ENCODE measurements at places on chromosomes 2 and 18.

- no peak for DNase-seq
Observed at GRCh38 chr2:240622060-240622411, 3.2 kb upstream of the GPR35 start.

DNA sequence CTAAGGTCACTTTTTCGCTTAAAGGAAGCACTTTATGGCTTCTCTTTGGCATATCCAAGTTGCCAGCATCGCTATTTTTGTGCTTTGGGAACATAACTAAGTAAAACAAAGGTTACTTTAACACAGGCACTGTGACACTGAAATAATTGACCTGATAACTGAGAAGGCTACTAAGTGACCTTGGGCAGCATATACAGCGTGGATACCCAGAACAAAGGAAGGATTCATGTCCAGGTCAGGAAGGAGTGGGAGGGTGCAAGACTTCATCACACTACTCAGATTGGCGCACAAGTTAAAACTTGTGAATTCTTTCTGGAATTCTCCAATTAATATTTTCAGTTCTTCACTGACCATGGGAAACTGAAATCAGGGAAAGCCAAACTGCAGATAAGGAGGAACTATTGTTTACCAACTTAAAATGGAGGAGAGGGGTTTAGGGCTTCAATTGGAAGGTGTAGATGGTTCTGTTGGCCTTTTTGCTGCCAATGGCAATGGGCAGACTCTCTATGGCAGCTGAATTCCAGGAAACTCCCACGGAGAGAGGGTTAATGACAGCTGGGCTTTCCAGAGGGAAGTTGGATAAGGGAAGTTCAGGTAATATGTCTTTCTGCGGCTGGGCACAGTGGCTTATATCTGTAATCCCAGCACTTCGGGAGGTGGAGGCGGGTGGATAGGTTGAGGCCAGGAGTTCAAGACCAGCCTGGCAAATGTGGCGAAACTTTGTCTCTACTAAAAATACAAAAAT, 45.3 kb downstream of the COMMD1 start:
- DNase-seq = no peak

- DNase-seq = no peak
Observed at GRCh38 chr2:85506768-85507181, 32.2 kb upstream of the MAT2A start.

- no peak for DNase-seq
Observed at GRCh38 chr2:118911166-118911856, 30.7 kb upstream of the MARCO start.

GRCh38 chr2:157172866-157173578, 84.5 kb upstream of the GALNT5 start:
- no peak for DNase-seq

DNA sequence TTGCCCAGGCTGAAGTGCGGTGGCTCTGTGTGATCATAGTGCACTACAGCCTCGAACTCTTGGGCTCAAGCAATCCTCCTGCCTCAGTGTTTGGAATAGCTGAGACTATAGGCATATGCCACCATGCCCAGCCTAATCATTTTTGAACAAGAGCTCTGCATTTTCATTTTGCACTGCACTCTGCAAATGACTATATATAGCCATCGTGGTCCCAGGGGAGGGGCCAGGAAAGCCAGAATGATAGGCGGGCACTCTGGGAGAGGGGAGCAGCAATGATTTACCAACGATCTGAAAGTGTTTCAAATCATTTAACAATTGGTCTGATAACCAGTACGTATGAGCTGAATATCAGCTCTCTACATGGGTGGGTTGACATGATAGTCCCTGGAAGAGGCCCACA, 22.3 kb upstream of the ST3GAL5 start:
- no peak for DNase-seq

DNA sequence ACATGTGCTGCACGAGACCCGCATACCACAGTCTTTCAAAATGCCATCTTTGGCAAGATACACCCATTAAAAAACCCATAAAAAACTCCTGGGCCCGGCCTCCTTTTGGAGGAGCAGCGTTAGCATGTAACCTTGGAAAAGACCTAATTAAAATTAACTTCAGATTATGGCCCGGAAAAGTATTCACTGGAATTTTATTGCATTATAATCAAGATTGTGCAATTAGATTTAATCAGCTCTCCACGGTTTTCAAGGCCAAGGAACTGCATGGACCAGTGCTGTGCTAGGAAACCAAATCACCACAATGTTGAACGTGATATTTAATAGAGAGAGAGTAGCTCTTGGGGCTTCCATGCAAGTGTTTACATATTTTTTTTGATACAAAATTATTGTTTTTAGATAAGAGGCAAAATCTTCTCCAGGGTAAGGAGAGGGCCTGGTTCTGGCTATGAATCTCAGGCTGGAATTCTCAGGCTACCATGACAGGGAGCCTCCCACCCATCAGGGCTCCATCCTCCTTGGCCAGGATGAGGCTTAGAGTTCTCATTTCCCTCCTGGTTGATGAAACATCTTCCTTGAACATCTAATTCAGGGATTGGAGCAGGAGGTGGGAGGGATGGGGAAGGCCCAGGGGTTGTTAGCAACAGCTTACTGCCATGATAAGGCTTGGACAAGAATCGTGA, 82.0 kb upstream of the TTC39C start:
- DNase-seq = peak; percentile 53

- peak; percentile 49 for DNase-seq
Observed at GRCh38 chr2:159903443-159904126, 105.6 kb upstream of the CD302 start.

DNA sequence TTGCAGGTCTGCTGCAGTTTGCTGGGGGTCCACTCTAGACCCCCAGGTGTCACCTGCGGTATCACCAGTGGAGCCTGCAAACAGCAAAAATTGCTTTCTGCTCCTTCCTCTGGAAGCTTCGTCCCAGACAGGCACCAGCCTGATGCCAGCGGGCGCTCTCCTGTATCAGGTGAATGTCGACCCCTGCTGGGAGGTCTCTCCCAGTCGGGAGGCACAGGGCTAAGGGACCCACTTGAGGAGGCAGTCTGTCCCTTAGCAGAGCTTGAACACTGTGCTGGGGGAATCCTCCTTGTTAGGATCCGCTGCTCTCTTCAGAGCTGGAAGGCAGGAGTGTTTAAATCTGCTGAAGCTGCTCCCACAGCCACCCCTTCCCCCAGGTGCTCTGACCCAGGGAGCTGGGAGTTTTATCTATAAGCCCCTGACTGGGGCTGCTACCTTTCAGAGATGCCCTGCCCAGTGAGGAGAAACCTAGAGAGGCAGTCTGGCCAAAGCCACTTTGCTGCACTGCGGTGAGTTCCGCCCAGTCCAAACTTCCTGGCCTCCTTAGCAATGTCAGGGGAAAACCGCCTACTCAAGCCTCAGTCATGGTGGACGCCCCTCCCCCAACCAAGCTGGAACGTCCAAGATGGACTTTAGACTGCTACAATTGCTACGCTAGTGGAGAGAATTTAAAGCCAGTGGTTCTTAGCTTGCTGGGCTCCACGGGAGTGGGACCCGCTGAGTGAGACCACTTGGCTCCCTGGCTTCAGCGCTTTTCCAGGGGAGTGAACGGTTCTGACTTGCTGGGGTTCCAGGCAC, 652.5 kb downstream of the KCNJ3 start:
- DNase-seq = no peak

DNA sequence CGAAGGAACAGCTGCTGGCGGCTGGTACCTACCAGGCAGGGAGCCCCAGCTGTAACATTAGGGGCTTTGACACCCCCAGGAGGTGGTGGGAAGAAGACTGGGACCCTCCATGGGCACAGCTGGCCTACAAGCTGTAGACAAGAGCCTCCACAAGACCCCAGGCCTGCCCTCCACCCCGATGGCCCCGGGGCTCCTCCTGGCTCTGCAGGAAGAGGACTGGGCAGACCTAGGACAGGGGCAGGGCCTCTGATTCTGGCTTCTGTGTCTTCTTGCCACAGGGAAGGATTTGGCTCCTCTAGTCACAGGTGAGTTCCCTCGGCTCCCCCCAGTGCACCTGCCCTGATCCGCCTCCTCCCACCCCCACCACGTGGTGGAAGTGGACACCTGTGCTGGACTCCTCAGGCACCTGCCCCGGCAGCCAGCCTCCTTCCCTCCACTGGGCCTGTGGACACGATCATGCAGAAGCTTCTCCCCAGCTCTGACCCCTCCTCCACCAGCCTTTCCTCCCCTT, 53.4 kb upstream of the ODC1 start:
- DNase-seq = no peak
